ENCODE measurements at places on chromosomes 7 and 10.
A peak's percentile ranks its signal among the peaks of the same experiment; 100 is the strongest.

DNA sequence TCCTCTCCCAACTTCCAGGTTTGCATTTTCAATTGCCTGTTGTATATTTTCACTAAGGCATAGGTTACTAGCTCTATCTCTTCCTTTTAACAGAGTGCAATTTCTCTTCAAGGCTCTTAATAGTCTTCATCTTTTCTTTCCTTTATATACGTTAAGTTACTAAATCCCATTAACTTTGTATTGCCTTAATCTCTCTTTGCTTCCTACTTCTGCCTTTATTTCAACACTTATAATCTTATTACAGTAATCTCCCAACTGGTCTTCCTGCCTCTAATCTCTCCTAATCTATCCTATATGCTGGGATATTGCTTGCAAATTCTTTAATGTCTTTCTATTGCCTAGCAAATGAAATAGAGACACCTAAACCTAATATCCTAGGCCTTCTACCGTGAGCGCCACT, 26.1 kb downstream of the ST7 start:
- DNase-seq = no peak

GRCh38 chr7:129376076-129376777, 58.0 kb upstream of the STRIP2 start:
- no peak for DNase-seq

GRCh38 chr10:86254526-86255174, 111.9 kb downstream of the GRID1 start:
- DNase-seq = no peak

GRCh38 chr10:116593139-116593740, 2.5 kb downstream of the PNLIPRP1 start:
- DNase-seq = no peak

GRCh38 chr10:120793088-120793487, 58.1 kb upstream of the WDR11 start:
- DNase-seq = no peak

- DNase-seq = peak; percentile 59
Measured at GRCh38 chr7:80312139-80312661, 177.6 kb downstream of the GNAI1 start.

DNA sequence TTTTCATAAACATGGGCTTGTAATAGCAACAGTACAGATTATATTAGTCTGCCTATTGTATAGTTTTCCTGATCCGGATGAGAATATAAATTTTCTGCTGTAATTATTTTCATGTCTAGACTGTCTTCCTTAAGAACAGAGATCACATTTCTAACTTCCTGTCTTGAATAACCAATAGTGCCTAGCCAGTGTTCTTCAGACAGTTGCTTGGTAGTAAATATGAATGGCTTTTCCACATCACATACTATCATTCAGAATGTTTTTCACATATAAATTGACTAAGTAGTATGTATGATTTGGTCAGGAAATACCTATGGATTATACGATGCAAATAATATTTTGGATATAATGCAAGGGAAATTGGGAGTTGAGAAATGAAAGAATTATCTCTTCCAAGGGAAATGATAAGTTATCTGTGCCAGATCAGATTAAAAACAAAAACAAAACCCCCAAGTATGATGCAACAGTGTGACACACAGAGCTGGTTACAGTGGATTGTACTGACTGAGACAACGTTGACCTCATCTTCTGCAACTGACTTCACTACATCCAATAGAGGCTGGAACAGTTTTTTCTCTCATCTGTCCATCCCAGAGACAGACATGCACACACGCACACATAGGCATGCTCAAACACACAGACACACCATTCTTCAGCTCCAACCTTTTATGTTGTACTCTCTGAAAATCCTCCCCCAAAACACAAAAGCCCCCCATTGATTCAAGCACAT, 16.4 kb downstream of the ITGA8 start:
- DNase-seq = no peak

All from hindlimb muscle (tissue), 1 donor.